Stimulated activated CD4-positive, alpha-beta T cell treated with anti-CD3 and anti-CD28 coated beads, TNF-alpha, amount 100 ng/mL, for 4 hours (primary cell): ENCODE measurements at places on chromosomes 7 and 10.

- DNase-seq = no peak
These were observed 1019.0 kb upstream of the C7orf33 start for GRCh38 chr7:147571436-147572185.

- no peak for DNase-seq
These were observed 11.2 kb upstream of the WIPF3 start for GRCh38 chr7:29794959-29795629.

- DNase-seq = no peak
These were observed 19.7 kb downstream of the RPS24 start for GRCh38 chr10:78053211-78053868.

DNA sequence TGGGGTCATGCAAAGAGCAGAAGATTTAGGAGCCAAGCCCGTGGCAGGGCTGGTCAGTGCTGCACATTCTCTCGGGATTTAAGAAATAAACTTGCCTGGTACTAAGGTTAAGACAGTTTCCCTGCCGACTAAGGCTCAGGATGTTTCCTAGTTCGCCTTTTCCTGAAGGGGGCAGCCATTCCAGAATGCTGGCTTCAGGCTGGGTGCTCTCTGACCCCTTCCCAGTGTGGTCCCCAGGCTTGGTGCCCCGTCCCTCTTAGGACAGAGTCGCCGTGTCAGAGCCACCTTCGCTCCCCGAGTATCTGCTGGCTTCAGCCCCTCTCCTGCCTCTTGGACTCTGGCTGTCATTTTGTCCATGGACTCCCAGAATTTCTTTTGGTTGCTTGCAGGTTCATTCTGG is 117.2 kb downstream of the ELFN1 start:
- DNase-seq = no peak

GRCh38 chr10:101217450-101218281 is 11.6 kb downstream of the LBX1 start:
- no peak for DNase-seq

DNA sequence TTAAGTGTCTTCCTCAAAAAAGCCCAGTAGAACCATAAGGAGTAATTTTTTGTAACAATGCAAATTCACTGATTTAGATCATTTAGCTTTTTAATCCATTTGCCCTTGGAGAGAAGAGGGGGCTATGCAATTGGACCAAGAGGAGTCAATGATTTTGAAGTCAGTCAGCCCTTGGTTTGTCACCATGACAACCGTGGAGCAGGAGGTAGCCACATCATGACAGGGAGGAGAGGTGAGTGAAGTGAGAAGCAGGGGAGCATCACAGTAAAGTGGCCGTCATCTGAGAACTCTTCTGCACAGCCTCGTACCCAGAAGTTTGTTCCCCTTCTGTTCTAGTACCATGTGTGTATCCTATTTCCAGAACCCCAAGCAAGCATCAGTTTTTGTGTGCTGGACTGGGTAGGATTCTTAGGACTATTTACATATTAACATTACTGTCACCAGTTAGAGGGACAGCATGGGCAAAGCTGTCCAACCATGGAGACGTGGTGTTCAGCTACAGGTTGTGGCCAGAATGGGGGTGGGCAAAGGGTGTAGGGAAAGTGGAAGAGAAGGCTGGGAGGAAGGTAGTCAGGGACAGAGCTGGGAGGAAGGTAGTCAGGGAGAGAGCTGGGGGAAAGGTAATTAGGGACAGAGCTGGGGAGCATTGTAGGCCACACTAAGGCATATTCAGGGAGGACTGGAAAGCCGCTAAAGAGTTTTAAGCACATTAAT is 13.1 kb downstream of the UBE3C start:
- DNase-seq = no peak

GRCh38 chr10:103733045-103733419 is 122.3 kb downstream of the SH3PXD2A start:
- no peak for DNase-seq

DNA sequence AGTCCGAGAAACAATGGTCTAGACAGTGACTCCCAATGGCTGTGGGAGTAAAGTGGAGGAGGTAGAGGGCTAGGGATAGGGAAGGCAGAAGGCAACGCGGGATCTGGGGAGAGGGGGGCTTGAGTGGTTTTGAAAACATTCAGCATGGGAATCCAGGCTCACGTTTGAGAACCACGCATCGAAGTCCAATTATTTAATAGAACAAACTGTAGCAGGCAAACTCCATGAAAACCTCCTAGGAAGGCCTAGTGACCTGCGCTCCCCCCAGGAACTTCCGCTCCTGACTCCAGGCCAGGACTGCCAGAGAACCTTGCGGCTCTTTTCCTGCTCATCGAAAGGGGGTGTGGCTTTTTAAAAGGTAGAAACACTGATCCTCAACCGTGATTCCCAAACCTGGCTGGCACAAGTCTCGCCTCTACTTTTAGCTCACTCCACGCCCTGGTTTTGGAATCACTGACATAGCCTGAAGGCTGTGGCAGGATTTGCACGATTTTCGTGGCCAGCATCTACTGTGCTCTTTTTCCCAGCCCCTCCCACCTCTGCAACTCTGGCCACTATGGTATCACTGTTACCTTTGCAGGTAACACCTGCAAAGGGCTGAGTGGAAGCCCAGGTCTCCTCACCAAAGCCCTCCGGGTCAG is 43.4 kb downstream of the MYOF start:
- no peak for DNase-seq

DNA sequence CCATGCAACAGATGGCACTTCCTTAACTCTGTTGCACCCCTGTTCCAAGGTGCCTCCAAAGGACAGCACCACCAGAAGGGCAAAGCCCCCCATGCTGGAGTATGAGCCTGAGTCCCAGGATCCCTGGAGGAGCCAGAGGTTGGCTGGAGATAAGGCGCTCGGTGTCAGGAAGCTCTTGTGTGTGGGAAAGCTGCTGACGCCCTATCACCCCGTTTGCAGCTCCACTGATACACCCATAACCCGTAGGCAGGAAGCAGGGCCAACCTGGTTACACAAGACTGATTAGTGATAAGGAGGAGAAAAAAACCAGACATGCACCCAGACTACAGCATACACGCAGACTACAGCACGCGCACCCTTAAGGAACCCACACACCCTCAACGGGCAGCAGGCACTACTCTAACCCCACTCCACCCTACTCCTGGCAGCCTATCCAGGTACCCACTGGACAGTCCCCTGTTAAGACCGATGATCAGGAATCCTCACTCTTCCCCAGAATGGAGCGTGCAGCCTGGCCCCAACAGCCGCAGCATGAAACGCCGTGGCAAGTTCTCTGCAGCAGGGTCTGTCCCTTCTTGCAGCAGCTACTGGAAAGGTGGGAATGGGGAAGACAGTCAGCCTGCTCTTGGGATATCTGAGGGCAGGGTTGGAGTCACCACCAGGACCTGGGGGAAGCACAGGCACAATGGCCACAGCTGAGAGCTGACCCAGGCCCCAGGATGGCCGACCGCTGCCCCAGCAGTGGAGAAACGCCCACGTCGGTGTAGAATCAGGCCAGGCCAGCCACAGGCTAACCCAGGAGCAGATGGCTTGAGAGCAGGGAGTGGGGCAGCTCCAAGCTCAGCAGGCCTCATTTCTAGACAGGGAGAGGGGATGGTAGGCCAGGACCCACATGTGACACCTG is 38.3 kb upstream of the TUBB8 start:
- no peak for DNase-seq

GRCh38 chr10:124279298-124279697 is 139.4 kb downstream of the OAT start:
- DNase-seq = no peak

- no peak for DNase-seq
These were observed 60.8 kb upstream of the BAMBI start for GRCh38 chr10:28616514-28616913.

- no peak for DNase-seq
These were observed 195.5 kb downstream of the MBL2 start for GRCh38 chr10:52577047-52577446.

DNA sequence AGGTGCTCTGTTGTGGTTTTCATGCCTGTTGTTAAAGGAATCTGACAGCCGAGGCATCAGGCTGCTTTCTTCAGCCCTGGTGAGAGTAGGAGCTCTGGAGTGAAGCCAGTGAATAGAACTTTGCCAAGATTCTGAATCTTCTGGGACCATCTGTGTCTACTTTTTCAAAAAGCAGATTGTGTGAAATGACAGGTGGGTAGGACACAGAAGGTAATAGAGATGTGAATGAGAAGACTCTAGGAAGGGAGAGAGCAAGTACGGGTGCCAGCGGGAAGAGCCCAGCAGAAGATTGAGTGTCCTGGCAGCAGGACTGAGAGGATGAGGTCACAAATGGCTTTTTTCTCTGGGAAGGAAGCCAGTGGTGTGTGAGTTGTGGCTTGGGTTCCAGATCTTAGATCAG is 429.2 kb downstream of the SDK1 start:
- DNase-seq = no peak

- DNase-seq = no peak
These were observed 40.4 kb upstream of the CDCA7L start for GRCh38 chr7:21986096-21986495.

GRCh38 chr7:18637516-18637915 is 142.0 kb downstream of the HDAC9 start:
- no peak for DNase-seq

- no peak for DNase-seq
These were observed 31.7 kb downstream of the TRDMT1 start for GRCh38 chr10:17169803-17170202.

DNA sequence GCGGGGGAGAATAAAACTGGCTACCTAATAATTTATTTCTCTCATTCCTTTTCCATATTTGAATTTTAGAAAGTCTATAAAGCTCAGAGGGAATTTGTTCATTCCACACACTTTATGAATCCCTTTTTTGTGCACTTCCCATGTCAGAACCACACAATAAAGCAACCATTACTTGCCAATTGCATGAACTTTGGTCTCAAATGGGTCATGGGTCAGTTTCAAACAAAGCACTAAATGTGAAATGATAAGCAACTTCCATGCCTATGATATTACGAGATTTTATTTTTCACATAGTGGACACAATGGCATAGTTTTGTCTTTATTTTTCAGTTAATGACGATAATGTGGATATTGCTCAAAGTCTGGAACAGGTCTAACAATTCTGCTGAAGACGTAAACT is 18.6 kb upstream of the RELN start:
- no peak for DNase-seq

DNA sequence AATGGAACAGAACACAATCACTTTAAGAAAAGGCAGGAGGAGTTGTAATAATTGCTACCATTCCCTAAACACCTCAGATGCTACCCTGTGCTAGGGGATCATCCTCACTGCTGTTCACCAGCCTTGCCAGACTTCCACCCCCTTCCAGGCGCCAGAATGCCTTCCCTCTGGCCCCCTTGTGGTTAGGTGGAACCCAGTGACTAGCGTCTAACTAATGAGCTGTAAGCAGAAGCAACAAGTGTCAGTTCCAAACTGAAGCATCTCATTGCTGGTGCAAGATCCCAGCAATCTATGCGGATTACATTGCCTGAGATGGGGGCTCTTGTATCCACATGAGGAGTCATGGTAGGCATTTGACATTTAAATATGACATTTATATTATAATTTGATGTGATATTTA is 86.6 kb downstream of the FRMD4A start:
- no peak for DNase-seq

GRCh38 chr10:115171392-115171960 is 78.3 kb downstream of the ATRNL1 start:
- DNase-seq = no peak

GRCh38 chr10:20670579-20670978 is 226.5 kb downstream of the NEBL start:
- no peak for DNase-seq

GRCh38 chr7:128097211-128097731 is 66.0 kb upstream of the LRRC4 start:
- DNase-seq = no peak

DNA sequence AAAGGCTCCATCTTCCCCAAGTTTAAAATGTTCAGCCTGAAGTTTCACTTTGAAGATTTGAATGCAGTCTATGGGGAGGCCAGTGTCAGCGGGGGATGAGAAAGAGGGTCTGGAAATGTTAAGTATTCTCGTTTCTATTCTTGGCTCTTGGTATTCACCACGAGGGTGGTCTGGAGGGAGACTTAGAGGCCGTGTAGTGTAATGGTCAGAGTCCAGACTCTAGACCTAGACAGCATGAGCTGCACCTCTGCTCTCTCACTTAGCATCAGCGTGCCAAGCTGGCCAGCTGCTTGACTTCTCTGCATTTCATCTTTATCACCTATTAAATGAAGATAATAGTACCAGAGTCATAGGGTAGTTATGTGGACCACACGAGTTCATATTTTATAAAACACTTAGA is 57.9 kb downstream of the MKX start:
- DNase-seq = no peak

DNA sequence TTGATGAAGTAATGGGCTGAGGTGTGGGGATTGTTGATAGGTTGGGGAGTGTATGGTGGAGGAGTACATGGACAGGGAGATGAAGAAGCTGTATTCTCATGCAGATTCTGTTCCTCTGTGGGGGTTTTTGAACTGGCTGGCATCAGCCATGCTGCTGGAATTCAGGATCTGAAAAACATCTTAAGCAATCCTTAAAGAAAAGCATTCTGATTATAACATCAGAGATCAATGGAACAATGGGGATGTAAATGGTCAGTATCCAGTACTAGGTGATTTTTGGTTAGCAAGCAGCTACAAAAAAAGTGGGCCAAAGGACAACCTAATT is 247.5 kb upstream of the GALNT17 start:
- no peak for DNase-seq

- no peak for DNase-seq
These were observed 49.1 kb upstream of the EEPD1 start for GRCh38 chr7:36103837-36104561.

DNA sequence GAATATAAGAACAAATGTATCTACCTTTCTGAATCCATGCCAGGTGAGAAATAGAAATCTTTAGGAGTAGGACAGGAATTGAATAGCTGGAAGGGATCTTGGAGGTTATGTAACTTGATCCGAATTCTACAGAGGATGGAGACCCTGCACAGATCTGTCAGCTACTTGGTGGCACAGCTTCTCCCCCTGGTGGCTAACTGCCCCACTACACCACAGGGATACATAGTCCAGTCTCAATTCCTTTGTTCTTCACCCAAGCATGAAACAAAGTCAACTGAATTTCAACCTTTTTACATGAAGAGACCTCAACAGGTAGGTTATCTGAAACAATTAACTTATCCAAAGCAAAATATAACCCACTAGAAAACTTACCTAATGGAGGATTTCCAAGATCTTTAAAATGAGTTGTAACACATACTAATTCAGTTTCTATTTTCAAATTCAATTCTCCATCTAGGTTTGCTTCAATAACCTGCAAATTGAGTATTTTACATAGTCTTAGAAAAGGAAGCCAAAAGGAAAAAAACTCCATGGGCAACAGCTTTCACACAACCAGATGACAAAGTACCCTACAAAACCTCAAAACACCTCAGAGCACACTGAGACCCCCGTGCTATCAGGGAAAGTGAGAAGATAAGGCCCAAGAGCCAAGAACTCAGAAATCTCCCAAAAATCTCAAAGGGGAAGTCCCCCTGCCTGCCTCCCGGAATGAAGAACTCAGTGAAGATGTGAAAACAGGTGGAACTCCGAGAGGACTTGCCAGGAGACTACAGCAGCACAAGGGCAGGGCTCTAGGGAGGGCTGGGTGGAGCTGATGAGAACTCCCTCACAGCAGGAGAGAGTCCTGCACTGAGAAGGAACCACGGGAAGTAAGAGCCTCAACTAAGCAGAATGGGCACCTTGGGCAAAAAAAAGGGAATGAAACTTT is 10.3 kb downstream of the HUS1 start:
- DNase-seq = peak; percentile 20
